ENCODE measurements at places on chromosomes 7 and 10.

GRCh38 chr7:94429153-94429552, 34.5 kb downstream of the COL1A2 start:
- no peak for DNase-seq

GRCh38 chr7:26856176-26856985, 8.0 kb downstream of the SKAP2 start:
- no peak for DNase-seq

DNA sequence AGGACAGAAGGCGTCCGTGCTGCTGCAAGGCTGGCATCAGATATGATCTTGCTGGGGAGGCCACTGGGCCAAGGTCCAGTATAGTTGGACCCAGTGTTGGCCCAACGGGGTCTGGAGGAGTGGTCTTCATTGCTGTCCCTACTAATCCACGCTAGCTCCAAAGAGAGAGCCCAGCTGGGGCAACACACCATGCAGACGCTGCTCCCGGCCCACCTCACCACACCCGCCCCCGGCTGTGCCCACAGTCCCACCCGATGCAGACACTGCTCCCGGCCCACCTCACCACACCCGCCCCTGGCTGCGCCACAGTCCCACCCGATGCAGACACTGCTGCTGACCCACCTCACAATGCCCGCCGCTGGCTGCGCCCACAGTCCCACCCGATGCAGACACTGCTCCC, 121.5 kb downstream of the VIPR2 start:
- DNase-seq, result no peak

GRCh38 chr10:127157506-127158200, 38.7 kb downstream of the INSYN2A start:
- DNase-seq, result no peak

GRCh38 chr7:43750016-43750887, 8.2 kb upstream of the BLVRA start:
- DNase-seq, result no peak

DNA sequence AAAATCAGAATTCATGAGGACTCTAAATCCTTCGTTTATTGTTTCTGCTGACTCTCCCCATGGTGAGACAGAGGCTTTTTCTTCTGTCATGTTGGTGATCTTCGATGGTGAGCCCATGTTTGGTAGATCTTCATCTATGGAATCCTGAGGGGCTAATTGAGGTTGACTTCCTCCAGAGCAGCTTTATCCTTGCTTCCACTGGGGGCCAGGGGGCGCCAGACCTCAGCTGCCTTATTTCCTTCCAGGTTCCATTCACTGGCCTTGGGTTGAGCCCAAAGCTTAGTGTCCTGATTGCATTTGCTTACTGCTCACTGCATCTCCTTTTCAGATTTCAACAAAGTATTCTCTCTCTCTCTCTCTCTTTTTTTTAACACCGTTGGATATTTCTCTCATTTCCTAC, 80.7 kb downstream of the GCC1 start:
- DNase-seq, result peak; percentile 36

DNA sequence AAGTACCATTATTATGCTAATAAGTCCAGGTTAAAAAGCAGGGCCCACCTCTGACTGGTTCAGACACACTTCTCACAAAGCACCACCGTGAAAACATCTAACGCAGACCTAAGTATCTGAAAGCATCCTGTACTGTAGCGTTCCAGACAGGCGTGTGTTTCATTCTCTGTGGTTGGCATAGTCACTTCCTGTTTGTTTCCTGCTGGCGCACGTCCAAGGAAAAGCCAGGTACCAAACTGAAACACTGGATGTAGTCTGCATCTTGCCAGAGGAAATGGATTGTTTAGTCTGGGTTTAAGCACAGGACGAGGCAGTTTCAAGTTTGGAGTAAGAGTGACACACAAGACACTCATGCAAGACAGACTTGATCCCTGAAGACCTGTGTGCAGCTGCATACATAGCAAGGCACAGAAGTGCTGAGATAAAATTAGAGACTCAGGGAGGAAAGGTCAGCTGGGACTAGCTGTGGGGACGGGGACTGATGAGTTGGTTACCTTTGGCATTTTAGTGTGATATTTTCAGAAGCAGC, 23.3 kb downstream of the BPGM start:
- DNase-seq, result no peak

- no peak for DNase-seq
Measured at GRCh38 chr7:11843113-11843765, 11.2 kb upstream of the THSD7A start.
